ENCODE measurements at places on chromosomes 2 and 18.

DNA sequence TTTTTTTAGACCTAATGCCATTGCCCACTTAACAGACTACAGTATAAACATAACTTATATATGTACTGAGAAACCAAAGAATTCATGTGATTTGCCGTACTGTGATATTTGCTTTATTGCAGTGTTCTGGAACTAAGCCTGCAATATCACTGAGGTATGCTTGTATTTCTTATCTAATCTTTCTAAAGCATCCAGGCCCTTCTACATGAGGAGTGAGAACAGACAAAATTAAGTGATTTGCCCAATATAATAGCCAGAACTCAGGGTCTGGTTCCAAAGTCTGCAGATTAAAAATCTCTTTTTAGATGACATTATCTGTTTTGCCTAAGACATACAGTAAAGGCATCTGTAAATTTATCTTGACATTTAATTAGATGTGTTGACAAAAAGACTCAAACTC, 41.9 kb downstream of the BMPR2 start:
- DNase-seq = no peak

DNA sequence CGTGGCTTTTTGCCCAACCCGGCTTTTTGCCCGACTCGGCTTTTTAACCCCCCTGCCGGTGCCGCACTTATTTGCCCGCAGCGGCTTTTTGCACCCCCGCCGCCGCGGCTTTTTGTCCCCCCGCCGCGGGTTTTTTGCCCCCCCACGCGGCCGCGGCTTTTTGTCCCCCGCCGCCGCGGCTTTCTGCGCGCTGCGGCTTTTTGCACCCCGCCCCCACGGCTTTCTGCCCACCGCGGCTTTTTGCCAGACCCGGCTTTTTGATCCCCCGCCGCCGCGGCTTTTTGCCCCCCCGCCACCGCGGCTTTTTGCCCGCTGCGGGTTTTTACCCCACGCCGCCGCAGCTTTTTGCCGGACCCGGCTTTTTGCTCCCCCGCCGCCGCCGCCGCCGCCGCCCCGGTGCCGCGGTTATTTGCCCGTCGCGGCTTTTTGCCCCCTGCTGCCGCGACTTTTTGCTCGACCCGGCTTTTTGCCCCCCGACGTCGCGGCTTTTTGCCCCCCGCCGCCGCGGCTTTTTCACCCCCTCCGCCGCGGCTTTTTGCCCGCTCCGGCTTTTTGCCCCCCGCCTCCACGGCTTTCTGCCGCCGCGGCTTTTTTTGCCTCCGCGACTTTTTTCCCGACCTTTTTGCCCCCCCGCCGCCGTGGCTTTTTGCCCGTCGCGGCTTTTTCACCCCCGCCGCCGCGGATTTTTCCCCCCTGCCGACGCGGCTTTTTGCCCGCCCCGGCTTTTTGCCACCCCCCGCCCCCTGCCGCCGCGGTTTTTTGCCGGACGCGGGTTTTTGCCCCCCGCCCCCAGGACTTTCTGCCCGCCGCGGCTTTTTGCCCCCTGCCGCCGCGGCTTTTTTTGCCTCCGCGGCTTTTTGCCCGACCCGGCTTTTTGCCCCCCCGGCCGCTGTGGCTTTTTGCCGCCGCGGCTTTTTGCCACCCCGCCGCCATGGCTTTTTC, 2786.5 kb downstream of the RPIA start:
- DNase-seq = peak; percentile 27

GRCh38 chr2:1156531-1156930, 205.9 kb downstream of the SNTG2 start:
- no peak for DNase-seq

DNA sequence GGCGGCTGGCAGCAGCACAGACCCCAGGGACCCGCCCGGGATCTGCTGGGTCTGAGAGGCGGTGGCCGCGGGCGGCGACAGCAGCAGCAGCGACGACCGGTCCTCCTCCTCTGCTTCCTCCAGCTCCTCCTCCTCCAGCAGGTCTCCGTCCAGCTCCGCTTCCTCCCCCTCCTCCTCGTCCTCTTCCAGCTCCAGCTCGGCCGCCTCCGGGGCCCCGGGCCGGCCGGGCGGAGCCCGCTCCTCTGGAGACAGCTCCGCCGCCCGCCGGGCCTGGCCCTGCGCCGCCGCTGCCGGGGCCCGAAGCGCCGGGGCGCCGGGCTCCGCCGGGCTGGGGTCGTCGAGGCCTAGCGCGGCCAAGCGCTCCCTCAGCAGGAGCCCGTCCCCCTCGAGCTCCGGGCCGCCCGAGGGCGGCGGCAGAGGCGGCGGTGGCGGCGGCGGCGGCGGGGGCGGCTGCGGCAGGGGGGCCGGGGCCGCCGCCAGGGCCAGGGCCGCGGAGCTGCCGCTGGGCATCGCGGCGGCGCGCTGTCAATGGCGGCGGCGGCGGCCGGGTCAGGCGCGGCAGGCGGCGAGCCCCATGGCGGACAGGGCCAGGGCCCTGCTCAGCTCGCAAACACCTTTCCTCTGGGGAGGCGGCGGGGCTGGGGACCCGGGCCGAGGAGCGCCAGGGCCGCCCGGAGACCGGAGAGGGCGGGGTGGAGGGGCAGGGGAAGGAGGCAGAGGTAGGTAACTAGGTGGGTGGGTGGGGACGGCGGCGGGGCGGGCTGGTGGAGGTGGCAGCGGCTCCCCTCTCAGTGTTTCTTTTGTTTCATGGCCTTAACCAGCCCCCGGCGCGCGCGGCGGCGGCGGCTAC, 445 bp downstream of the MEX3C start:
- DNase-seq = no peak

GRCh38 chr2:69505710-69506109, 68.5 kb upstream of the NFU1 start:
- no peak for DNase-seq

DNA sequence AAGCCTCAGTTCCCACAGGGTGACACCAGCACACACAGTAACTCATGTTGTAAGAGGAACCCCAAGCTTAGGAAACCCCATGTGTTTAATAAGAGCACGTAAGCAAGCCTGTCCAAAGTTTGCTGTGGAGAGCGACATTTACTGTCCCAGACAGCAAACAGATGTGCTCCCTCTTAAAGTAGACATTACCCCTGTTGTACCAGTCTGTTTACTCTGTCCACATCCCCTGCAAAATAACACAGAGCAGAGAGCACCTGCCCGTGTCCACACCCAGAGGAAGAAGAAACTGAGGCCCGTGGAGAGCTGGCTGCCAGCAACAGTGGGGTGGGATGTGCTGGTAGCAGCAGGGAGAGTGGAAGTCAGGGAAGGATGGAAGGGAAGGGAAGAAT, 243.5 kb downstream of the GBX2 start:
- no peak for DNase-seq

DNA sequence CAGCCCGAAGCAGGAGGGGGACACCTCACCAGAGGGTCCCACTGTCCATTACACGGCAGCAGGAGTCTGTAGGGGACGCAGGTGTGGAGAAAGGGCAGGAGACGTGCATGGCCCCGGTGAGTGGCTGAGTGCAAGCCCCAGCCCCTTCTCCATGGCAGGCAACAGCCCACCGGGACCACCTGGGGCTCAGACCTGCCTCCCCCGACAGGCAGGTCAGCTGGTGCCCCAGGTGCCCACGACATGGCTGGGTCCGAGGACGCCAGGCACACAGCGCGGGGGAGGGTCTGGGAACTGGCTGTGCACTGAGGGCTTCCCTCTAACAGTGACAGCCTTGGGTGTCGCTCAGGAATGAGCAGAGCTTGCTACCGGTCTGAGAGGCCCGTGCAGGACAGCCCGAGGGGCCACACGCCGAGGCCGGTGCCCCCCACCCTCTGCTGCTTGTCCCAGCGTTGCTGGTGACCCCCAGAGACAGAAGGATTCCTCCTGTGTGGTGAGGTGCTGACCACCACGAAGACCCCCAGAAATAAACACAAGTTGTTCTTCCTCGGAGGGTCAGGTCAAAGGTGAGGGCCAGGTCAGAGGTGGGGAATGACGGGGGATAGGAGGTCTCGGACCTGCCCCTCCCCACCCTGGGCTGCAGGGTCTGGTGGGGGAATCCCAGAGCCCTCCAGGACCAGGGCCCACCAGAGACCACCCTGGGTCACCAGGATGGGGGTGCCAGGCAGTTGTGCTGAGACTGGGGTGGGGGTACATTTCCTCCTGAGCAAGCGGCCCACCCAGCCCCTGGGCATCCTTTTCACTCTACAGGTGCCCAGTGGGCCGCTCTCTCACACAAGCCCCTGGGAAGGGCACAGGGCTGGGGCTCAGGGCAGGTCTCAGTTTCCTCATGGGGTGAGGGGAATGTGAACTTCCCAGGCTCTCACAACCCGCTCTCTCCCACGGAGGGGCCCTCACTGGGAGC, 50.6 kb downstream of the SLC66A2 start:
- no peak for DNase-seq

- no peak for DNase-seq
Observed at GRCh38 chr2:2825062-2825461, 494.0 kb upstream of the MYT1L start.

Data from CD4-positive, alpha-beta T cell treated with Interleukin-4 for 1 hour (primary cell).